ENCODE measurements at places on chromosomes 6 and 20.

DNA sequence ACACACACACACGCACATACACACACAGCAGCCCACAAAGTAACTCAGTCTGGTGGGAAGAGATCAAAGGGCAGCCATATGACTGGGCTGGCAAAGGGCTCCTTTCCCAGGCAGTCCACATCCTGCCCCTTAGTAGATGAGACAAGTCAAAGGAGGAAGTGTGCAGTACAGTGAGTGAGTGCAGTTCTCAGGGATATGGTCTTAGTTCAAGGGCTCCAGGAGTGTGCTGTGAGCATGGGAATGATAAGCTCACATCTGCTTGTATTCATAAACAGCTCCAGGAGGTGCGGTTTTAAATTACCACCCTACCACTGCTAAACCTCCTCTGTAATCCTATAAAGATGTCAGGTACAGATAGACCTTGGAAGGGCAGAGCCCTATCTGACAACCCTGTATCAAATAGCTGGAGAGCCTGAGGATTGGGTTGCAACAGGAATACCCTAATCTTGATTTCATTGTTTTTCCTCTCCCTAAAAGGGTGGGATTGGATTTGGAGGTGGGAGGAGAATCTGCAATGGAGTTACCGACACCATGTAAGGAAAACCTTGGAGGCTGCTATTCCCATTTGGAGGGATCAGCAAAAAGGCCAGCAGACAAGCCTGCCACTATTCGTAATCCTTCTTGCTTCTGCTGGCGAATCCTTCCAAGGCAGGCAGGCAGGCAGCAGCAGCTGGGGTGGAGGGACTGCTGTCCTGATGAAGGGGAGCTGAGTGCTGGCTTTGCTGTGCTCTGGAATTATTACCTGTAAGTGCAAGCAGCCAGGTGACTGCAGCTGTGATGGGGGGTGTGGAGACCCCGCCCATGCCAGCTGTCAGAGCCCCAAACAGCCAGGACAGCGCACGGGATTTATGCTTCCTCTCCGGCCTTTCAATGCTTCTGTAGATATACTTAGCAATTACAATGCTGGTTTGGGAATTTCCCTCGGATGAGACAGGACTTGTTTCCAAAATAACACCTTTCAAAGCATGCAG lies 342.7 kb downstream of the PRL start:
- DNase-seq: no peak

DNA sequence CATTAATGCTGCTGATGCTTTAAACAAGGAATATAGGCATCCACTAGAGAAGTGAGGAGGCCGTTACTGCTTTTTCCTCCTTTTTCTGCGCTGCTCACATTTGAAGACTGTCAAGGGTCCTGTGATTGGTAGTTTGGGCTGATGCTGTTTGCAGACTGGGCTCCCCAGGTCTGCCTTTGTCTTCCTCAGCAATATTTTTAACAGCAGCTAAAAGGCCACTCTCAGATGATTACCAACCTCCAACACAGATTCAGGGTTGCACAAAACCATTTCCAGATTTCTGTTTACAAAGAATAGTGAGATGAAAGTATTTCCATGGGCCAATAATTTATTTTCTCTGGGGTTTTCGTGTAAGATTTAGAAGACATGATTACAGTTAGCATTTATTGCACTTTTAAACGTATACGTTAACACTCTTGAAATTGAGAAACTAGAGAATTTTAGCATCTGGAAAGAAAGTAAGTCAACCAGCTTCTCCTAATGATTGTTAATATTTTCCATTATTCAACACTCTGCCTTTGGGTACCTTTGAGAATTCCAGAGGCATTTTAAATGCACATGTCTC lies 475.3 kb upstream of the SOX4 start:
- DNase-seq: no peak

GRCh38 chr20:62239278-62239879 lies 1.1 kb downstream of the OSBPL2 start:
- DNase-seq: no peak

GRCh38 chr20:58547623-58548475 lies 32.6 kb upstream of the APCDD1L start:
- DNase-seq: no peak

DNA sequence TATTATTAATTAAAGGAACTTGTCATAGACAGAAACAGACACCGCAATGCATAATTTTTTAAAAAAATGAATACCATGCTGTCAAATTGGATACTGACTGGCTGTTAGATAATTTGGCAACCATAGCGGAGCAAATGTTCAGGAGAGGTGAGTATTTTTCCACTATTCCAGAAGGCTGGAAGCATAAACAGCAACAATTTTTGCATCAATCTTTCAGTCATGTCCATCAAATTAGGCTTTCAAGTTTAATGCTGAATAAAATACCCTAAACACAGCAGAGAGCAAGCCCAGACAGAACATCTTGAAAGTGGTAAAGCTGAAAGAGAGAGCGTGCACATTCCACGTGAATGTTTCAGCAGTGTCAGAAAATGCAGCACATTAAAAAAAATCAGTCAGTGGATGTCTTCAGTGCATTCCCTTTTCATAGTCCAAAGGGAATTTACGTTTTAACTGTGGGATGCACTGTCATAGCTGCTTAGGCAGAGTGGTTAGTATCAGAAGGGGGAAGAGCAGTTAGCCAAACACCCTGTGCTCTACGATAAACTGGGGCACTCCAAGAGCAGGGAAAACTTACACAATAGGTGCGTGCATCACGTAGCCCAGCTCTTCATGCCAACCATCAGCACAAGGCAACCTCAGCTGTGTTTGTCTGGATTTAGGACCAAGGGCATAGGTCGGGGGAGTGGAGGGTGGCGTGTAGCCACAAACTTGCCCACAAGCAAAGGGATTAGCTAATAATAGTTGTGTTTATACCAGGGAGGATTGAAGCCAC lies 116.2 kb upstream of the STMND1 start:
- DNase-seq: no peak

DNA sequence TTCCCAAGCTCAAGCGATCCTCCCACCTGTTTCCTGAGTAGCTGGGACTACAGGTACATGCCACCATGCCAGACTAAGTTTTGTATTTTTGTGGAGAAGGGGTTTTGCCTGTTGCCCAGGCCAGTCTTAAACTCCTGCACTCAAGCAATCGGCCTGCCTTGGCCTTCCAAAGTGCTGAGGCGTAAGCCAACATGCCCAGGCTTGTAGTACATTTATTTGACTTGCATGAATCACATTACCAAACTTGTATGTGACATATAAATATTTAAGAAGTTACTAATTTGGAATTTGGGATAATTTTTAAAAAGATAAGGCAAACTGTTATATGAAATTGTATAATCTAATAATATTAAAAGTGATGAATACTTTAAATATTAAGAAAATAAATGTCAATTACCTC lies 157.6 kb downstream of the MCHR2 start:
- no peak for DNase-seq

DNA sequence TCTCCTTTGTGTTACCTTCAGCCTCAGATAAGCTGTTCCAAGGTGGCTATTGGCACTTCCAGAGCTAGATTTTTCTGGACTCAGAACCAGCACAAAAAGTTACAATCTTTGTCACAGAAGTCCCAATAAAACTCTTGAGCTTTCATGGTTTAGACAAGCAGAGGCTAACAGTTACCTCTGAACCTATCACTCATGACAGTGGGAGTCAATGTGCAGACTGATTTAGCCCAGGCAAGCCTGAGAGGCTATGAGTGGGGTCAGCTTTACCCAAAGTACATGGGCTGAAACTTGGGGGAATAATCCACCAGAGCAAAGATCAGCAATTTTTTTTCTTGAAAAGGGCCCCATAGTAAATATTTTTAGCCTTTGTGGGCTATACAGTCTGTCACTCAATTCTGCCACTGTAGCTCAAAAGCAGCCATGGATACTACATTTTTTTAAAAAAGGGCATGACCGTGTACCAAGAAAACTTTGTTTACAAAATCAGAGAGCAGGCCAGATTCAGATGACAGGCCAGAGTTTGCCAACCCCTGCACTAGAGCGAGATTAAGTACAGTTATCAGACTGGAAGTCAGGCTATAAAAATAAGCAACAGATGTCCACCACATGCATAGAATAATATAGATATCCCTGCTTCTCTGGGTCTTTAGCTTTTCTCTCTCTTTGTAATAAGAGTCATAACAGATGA lies 20.0 kb downstream of the CCN2 start:
- no peak for DNase-seq

- no peak for DNase-seq
Measured at GRCh38 chr20:31673943-31674463, 36.3 kb downstream of the COX4I2 start.

DNA sequence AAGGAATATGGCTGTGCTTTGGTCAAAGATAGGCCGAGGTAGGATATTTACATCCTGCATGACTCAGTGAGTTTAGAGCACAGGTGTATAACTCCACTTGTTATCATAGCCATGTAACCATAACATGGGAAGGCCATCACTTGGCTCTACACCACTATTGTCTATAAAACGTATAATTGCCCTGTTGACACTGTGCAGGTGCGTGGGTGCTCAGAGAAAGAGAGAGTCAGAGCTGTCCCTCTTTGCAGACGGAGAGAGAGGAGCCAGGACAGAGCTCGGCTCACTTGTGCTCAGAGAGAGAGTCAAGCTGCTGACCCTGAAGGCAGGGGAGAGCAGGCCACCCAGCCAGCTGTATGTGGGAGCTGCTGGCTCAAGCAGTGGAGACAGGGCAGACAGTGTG lies 46.0 kb downstream of the OR2B6 start:
- DNase-seq: no peak

DNA sequence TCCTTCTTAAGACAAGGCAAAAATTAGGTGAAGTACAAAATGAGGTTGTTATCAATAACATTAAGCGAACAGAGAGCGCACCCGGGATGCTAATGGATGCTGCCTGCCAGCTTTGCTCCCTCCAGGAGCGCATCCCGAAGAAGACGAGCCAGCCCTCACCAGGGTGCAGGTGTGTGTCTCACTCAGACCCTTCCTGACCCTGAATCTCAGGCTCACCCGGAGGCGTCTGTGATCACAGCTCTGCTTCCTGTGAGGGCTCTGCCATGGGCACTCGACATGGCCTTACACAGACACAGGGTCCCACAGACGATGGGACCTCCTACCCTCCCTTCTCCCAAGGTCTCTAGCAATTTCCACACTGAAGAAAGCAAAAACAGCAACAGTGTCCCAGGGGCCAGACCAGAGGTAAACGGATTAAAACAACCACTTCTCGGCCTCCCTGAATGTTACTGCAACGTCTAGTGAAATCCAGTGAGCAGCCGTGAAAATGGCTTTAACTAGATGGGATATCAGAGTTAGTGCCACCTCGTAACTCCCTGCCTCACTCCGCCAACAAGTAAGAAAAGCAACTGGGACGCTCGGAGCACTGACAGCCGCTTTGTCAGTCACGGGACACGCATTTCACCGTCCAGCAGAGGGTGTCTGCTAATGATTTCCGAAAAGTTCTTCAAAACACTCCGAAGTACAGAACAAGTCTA lies 11.7 kb downstream of the ZBTB46 start:
- DNase-seq: no peak

DNA sequence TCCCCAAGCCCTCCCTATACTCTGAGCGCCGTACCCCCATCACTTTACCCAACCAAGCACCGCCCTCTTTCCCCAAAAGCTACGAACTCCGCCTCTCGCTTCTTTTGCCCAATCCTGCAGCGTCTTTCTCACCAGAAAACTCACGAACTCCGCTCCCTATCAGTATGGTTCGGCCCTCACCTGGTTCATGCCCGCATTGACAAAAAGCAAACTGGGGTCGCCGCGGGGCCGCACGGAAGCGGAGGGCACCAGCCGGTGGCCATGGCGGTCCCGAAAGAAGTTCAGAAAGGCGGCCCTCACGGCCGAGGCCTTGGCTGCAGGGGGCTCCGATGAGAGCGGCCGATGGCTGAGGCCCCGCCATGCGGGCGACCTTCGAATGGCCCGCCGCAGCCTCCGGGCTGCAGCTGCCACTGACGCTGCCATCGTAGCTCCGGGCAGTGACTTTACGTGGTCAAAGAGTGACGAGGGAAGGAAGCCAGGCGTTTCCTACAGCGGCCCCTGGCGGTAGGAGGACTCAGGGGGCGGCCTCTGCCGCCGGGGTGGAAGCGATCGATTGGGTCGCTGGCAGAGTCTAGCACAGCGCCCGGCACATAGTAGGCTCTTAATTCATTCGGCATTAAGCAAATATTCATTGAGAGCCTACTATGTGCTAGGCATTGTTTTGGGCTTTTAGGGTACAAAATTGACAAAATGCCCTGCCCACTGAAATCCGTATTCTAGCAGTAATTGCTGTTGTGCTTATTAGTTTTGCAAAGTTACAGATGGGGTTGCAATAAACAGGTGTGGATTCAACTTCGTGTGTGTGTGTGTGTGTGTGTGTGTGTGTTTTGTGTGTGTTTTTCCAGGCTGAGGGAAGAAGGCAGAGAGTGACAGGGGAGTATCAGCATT lies at the start of gene AARS2:
Gene AARS2, minus strand, starts transcription at position 447 of the 888 bp plus-strand sequence. Its CDS starts 24 bp downstream, at position 423.
- peak; percentile 79 for DNase-seq

DNA sequence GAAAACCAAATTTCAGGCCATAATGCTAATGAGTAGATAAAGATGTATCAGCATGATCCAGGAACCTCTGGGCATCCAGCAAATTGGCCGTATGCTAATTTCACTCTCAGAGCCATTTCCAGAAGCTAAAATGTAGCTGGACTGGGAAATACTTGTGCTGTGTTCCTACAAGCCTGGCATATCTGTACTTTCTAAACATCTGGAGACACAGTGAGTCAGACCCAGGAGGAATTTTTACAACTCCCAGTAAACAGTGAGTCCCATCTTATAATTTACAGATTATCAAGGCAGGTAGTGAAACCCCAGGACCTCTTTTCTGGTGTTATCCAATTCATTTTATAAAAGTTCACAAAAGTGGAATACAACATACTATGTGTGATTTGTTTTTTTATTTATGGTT lies 683.0 kb upstream of the ADGRB3 start:
- no peak for DNase-seq

DNA sequence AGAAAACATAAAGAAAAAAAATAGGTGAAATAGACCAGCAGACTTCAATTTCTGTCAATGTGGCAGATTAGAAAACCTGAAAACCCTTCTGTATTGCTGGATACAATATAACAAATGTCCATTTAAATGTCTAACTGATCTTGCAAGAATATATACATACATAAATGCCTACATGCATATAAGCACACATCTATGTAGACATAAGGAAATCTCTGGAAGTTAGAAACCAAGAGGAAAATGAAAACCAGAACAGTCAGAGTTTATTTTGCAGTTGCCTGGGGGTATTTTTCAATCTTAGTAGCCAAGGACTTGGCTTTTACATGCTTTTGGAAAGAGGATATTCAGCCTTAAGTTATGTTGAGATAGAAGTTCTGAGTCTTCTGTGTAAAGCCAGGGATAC lies 184.0 kb downstream of the RPS12 start:
- DNase-seq: no peak

DNA sequence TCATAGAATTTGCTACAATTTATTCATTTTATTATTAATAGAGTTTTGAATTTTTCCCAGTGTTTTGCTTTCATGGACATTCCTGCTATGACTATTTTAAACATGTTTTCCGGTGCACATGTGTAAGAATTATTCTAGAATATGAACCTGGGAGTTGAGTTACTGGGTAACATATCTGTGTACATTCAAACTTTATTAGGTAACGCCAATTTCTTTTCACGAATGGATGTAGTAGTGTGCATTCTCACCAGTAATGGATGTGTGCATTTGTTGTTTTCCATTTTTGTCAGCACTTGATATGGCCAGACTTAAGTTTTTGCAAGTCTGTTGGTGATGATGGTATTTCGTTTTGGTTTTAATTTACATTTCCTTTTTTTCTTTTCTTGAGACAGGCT lies 118.8 kb downstream of the CDKAL1 start:
- DNase-seq: no peak

- no peak for DNase-seq
Measured at GRCh38 chr6:131216246-131216645, 81.0 kb downstream of the AKAP7 start.
